Femur (tissue), 1 donor: ENCODE measurements at places on chromosomes 3 and 15.

DNA sequence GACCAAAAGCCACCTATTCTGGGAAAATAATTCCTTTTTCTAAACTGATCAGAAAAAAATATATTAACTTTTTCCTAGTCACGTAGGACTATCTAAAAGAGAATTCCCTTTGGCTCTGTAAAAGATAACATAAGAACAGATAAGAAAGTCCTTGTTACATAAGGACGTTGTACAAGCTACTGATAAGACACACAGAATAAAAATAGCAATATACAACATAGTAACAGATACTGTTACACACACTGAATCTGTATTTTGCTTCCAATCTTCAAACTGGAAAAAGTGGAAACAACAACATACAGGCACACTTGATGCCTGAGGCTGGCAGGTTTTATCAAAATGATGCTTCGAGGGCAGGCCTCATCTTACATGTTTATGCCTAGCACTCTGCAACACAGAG, 59.8 kb downstream of the SNX4 start:
- DNase-seq, result no peak

- no peak for DNase-seq
Observed at GRCh38 chr3:9765865-9766264, 3.9 kb downstream of the CAMK1 start.

GRCh38 chr3:178385280-178385952, 150.8 kb upstream of the KCNMB2 start:
- peak; percentile 35 for DNase-seq

GRCh38 chr3:146148468-146148931, 12.5 kb downstream of the PLOD2 start:
- no peak for DNase-seq

DNA sequence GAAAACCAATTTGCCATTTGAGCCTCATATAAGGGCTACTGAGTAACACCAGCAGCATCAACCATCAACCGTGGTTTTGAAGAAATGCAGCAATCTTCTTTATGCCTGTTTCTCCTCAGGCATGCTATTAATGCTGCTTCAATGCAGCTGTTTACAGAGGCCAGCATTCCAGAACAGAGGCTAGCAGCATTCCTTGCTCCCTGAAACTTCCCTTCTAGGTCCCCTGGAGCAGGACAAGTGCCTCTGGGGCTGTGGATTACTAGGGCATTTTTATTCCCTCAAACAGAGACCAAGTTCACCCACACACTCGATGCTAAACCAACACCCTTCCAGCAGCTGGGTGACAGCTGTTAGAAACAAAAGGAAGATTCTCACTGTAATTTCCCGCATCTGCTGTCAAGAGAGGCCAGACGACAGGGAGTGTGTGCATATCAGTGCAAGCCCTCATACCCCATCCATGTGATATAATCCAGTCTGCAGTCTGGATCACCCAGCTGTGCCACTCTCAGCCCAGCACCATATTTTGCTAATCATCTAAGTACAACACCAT, 57.5 kb downstream of the HOMER2 start:
- peak; percentile 58 for DNase-seq

- DNase-seq, result no peak
Observed at GRCh38 chr3:64599651-64600050, 88.1 kb downstream of the ADAMTS9 start.

GRCh38 chr15:61200626-61201025, 28.5 kb downstream of the RORA start:
- no peak for DNase-seq

DNA sequence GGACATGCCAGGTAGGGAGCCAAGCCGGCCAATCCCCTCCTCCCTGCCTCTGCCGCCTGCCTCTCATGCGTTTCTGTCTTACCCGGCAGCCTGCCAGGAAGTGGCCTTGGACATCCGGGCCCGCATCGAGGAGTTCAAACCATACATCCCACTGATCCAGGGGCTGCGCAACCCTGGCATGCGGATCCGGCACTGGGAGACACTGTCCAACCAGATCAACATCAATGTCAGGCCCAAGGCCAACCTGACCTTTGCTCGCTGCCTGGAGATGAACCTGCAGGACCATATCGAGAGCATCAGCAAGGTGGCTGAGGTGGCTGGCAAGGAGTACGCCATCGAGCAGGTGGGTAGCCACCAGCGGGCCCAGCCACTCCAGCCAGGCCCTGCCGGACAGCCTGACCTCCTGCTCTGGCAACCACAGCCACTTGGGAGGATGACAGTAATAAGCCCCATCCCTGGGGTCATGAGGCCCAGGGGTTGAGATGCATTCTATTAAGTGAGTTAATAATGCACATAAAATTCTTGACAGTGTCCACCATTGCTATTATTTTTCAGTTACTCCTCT, 37.3 kb downstream of the DNAH1 start:
- DNase-seq, result no peak

DNA sequence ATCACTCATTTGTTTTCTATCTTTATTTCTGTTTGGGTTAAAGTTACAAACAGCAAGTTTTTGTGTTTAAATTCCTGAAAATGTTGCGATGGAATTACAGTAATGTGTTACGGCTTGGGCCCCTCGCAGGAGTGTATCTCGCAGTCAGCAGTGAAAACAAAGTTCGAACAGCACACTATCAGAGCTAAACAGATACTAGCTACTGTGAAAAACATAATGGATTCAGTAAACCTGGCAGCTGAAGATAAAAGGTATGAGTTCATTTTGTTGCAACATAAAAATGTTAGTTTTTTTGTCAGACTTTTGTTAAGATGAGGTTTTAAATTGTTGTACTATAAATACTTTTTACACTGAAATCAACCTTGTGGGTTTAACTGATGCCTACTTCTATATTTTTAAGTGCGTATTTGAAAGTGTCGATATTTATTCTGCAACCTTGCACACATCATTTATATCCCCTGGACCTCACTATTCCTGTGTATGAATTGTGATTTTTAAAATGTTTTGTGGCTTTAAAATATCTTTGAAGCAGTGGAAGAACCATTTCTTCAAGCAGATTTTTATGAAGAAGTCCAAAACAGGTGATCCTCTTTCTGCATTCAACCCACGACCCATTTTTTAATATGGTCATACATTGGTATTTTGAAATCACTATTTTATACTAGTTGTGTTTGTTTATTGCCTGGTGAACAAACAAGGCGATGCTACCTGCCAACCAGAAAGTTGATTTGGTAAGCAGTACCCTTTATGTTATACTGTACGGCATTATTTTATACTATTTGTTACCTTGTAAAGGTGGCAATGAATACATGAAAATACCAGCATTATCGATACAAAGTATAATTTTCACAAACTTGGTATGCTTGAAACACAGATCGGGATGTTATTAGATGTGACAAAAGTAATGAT, 27.8 kb downstream of the MFN1 start:
- DNase-seq, result no peak

DNA sequence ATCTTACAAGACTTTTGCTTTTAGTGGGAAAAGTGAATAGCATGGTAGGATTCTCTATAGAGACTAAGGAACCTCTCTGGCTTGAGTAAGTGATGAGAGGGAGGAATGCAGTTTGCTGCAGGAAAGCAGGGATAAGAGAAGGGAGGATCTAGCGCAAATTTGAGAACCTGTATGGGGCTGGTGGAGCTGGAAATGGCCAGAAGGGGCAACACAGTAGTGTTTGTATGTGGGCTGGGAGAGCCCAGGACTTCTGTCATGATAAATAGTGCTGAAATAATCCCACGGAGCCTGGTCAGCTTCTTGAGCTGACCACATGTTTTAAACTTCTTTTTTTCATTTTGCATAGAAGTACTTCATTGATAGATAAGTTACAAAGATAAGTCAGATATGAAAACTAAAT, 11.2 kb upstream of the SHC4 start:
- no peak for DNase-seq

GRCh38 chr3:9778143-9779074, 8.7 kb upstream of the CAMK1 start:
- DNase-seq, result no peak

DNA sequence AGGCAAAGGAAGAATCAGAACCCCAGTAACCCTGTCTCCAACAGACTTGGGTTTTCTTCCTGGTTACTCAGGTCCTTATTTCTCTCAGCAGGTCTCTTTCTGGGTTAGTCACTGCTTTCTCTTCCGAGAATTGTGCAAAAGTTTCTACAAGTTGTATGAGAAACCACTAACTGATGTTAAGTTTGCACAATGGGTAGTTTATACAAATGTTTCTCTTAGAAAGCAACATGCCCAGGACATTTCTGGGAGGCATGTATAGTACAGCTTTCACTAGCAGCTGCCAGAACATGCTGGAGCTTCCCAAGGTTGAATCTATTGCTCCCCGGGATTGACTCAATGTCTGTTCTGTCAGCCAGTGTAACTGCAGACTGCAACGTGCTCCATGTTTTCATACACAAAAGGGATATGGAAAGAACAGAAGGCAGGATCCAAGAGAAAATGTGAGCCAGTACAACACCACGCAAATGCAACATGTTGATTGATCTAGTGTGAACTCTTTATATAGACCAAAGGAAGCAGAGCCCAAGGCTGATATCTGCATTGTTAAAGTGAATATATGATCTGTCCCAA, 887.8 kb downstream of the MCTP2 start:
- no peak for DNase-seq

- DNase-seq, result no peak
Observed at GRCh38 chr3:66312039-66312438, 91.2 kb downstream of the SLC25A26 start.

- no peak for DNase-seq
Observed at GRCh38 chr3:122679882-122680474, 661 bp upstream of the PARP14 start.

- peak; percentile 19 for DNase-seq
Observed at GRCh38 chr3:17645074-17645698, 97.2 kb downstream of the TBC1D5 start.

DNA sequence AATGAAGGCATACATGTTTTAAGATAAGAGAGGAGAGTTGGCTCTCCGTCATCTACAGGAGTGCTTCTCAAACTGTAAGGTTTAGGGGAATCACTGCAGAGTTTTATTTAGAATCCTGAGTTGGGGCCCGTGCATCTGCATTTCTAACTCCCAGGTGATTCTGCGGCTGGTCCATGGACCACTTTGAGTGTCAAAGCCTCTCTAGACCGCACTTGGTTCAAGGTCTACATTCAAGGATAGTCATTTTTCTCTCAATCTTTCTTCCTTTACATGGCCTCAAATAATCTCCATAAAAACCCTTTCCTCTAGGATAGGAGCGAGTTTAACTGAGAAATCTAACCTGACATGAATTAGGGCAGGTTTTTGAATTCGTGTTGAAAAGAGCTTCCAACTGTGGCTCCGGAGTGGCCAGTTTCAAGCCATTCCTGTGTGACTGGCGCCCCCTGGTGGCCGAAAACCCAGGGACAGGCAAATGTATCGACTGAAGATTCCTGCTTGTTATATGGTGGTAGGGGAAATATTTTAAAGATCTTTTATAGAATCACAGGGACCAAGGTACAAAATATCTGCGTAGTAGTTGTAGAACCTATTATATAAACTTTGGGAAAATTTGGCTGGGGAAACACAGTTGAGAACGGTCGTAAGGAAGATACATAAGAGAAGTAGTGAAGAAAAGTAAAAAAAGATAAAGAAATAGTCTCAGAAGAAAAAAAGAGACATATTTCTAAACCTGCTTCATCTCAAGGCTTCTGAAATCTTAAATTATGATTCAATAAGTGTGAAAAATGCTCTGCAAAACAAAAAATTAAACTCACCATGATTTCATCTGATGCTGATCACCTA, 11.9 kb downstream of the GABRR3 start:
- DNase-seq, result peak; percentile 93

DNA sequence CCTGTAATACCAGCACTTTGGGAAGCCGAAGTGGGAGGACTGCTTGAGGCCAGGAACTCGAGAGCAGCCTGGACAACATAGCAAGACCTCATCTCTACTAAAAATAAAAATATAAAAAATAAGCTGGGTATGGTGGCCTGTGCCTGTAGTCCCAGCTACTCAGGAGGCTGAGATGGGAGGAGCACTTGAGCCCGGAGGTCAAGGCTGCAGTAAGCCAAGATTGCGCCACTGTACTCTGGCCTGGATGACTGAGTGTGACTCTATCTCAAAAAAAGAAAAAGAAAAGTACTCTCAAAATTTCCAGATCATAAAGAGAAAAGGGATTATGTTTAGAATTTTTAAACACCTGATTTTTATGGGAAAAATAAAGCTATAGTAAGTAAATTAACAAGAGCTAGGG, 24.1 kb downstream of the SLC51A start:
- no peak for DNase-seq

- no peak for DNase-seq
Observed at GRCh38 chr3:33047842-33048834, 48.8 kb downstream of the GLB1 start.

GRCh38 chr3:35241236-35241635, 398.1 kb upstream of the ARPP21 start:
- DNase-seq, result no peak

GRCh38 chr15:48710952-48711495, 65.5 kb upstream of the FBN1 start:
- DNase-seq, result no peak

DNA sequence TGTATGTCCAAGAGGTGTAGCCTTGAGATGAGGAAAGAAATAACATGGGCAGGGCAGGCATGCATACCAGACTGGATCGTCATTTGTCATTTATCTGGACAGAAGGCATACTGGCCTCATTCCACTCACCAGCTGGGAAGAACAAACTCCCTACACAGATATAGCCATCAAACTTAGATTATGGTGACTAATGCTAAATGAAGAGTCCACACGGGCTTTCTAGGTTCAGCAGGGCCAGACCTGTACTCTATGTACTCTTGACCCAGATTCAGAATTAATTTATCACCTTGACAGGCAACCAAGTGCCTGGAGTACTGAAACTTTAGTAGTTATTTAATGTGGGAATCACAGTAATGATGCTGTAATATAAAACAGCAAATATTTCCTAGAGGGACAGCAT, 164.3 kb upstream of the IL12A start:
- DNase-seq, result no peak

GRCh38 chr3:107212618-107213017, 164.6 kb upstream of the CCDC54 start:
- no peak for DNase-seq

DNA sequence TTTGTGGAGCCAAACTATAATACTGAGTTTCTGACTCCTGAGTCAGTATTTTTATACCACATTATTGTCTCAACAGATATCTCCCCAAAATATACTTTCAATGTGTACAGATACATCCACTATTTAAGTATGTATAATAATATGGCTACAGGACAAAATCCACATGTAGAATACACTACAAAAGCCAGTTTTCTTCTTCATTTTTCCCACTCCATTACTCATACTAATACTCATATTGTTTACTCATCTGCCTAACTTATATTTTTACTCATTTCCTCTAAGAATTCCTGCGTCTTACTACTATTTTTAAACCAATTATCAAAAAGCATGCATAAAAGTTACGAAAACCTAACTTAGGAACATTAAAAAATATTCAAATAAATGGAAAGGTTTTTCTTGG, 440.8 kb downstream of the ZNF385D start:
- no peak for DNase-seq

- DNase-seq, result no peak
Observed at GRCh38 chr3:194596906-194597305, 36.3 kb downstream of the TMEM44 start.

- DNase-seq, result no peak
Observed at GRCh38 chr3:76826861-76827260, 213.0 kb upstream of the ROBO2 start.

- peak; percentile 33 for DNase-seq
Observed at GRCh38 chr3:53493963-53494791, at the start of gene CACNA1D. Gene CACNA1D, plus strand, starts transcription at chr3:53494611. Its CDS starts 556 bp downstream, at chr3:53495167.
